ENCODE measurements at places on chromosomes 12 and 14.

DNA sequence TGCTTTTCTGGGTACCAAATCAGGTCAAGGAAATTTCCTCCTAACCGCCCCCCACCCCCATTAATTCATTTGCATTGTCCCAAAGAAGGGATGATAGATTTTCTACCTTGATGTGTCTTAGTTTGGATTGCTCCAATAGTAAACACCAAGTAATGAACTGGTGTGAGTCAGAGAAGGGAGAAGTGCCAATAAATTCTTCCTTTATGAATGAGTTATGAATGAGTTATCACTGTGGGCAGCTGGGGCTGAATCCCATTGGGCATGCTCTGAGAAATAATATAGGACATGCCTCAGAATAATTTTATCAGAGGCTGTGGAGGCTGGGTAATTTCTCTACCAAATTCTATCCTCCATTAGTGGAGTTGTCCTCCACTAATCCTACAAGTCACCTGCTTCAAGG is 277.9 kb upstream of the FLRT2 start:
- DNase-seq: no peak

DNA sequence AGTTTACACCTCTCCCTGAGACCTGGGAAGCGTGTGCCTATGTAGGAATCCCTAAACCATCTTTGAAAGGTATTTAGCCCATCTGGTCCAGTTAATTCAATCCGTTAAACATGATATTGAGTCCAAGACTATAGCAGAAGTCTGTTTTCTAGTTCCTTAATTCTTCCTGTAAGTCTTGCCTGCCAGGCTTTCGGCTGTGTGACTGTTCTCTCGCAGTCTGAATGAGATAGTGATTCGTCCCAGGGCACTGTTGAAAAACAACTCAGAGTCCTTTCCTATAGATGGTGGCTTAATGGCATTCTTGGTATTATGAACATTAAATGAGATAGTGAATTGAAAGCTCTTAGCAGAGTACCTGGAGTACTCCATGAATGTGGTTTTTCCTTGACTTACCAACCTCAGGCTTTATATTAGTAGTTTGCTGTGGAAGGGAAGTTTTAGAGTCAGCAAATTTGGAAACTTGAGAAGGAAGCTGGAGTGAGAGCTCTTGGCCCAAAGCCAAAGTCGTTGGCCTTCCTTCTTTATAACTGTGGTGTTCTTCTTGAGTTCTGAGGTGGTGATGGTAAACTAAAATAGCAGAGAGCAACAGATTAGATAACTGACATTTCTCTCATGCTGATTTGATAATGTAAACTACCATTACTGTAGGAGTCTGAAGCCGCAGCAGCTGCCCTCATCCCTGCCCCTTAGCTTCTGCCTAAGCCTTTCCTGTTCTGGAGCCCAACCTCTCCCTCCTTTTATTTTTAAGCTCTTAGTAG is 76.5 kb downstream of the TGFB3 start:
- DNase-seq: peak; percentile 41

GRCh38 chr12:14846876-14847580 is 3.7 kb upstream of the ART4 start:
- no peak for DNase-seq

DNA sequence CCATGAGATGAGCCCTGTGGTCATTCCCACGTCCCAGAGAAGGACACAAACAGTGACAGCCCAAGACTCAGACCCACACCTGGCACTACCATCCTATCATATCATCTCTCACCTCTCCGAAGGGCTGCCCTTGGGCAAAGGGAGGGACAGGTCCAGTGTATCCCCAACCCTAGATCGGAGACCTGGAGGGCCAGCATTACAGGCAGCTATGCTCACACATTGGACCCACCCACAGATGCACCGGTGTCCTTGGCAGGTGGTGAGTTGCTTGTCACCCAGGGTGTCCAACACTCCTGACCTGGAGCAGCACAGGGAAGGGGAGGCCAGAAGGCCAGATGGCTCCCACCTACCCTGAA is 117.4 kb downstream of the DICER1 start:
- DNase-seq: no peak

DNA sequence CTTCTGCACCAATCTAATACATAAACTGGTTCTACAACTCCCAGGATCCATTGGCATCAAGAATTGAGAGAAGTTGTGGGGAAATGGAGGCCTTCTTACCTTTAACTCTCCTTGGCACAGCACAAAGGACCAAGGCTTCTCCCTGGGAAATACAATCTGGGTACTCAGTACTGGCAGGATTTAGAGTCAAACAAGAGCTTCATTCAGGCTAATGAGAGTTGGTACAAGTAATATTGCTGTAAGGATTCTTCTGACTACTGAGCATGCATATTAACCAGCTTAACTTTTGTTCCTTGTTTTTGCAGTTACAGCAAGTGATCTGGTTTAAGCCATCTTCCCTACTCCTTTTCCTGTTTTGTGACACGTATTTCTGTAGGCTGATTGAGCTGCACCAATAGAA is 76.2 kb upstream of the FERMT2 start:
- DNase-seq: no peak

- no peak for DNase-seq
Measured at GRCh38 chr12:131511803-131512561, 198.9 kb upstream of the SFSWAP start.

- no peak for DNase-seq
Measured at GRCh38 chr14:75597149-75597548, 18.7 kb downstream of the FLVCR2 start.

DNA sequence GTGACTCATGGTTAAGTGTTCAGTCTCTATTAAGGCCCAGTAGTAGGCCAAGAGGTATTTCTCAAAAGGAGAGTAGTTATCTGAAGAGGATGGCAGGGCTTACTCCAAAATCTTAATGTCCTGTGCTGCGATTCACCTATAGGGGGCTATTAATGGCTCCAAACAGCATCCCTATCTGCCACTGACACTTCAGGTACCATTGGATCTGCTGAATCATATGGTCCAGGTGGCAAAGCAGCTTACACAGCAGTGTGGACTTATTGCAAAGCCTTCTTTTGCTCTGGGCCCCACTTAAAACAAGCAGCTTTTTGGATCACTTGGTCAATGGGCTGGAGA is 60.8 kb upstream of the ATP2B1 start:
- no peak for DNase-seq

GRCh38 chr12:126935435-126935834 is 1331.5 kb upstream of the TMEM132C start:
- no peak for DNase-seq

DNA sequence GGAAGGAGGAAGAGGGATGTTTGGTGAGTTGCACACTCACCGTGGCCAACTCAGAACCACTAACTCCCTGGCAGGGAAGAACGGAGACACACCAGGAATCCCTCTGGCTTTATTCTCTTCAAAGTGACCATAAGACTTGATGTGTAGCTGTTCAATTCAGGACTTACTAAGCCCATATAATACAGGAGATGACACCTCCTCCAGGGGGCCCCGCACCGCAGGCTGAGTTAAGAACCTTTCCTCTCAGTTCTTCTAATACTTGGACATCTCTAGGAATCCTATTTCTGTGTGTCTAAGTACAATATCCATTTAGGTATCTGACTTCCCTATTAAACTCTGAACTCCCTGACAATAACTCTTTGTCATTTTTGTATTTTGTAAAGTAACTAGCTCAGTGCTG is 49.5 kb downstream of the DCAF4 start:
- DNase-seq: no peak

- DNase-seq: no peak
Measured at GRCh38 chr14:51487848-51488247, 163.9 kb upstream of the FRMD6 start.

DNA sequence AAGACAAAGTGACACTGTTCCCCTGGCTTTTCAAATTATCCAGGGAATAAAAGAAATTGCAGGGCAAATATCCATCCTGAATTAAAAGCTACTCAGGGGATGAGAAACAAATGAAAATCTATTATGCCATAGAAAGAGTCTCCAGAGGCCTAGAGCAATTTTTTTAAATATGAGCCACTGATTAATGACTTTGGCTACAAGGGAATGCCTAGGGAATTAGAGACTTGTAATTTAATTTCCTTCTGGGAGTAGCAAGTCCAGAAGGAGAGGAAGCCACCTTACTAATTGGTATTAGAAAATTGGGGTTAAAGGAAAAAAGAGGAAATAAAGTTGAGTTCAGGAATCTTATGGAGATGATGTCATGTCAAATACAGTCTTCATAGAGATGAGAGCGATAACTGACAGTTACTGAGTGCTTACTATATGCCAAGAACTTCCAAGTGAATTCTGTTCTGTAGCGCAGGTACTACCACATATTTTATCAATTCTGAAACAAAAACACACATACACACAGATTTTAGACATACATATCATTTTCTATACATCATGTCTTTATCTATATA is 304.4 kb downstream of the DUSP6 start:
- no peak for DNase-seq

DNA sequence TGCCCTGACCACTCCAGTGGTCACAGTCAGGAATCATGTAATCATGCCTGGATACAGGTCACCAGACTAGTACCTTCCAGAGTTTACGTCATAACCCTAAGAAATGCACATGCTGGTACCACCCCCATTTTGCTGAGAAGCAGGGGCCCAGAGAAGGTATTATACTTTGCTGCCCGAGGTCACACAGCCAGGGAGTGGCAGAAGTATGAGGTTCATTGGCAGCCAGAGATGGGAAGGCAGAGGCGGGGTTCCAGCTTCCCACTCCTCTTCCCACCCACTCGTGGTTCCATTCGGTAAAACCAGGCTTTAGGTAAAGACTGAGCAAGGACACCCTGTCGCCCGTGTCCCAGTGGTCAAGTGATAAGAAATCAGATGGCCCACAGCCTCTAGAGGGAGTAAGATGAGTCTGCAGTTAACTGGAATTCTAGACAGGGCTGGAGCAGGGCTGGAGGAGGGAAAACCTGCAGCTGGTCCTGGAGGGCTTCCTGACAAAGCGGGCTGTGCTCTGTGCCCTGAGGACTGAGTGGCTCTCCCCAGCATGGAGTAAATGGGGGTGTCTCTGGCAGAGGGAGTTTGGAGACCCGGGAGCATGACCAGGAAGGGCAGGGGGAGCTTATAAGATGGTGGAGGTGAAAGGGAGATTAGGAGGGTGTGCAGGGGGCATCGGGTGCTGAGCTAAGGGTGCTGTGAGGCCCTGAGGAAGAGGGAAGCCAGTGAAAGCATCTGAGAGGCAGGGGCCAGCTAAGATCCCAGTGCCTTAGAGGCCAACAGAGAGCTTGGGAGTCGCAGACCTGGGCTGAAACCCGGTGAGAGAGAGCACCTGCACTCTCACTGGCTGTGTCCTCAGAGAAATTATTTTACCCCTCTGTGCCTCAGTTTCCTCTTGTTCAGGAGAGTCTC is 5.7 kb downstream of the FAM222A start:
- peak; percentile 32 for DNase-seq

GRCh38 chr12:5170844-5171243 is 127.2 kb downstream of the KCNA5 start:
- DNase-seq: peak; percentile 31

DNA sequence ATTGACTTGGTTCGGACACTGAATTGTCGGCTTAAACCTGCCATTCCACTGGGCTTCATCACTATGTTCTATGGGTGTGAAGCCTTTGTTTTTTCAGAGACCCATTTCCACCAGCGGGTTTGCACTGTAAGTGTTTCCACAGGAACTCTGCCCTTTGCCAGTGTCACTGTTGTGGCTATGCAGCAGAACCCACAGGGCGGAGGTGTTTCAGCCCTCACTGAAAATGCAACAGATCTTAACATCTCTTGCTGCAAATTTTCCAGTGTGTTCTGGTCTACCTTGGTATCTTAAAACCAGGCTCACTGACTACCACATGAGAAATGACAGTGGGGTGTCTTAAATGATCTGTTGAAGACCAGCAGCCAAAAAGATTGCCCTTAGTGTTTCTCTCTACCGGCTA is 21.1 kb downstream of the PRKCH start:
- no peak for DNase-seq

- DNase-seq: peak; percentile 42
Measured at GRCh38 chr14:85688006-85688405, 158.1 kb downstream of the FLRT2 start.

DNA sequence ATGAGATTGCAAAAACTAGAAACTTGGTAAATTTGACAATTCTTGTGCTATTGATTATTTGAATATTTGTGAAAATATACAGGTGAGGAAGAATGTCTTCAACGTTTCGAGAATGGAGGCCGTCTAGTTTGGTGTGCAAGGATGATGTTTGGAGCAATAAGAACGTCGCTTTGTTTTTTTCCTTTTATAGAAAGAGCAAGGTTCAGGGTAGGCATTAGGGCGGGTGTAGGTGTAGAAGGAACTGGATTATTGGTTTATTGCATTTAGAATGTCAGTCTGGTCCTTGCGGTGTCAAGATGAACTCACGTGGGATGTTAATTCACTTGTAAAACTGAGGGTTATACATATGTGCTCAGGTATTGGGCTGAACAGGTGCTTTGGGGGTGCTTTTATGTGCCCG is 1.1 kb downstream of the RPS26 start:
- DNase-seq: no peak

DNA sequence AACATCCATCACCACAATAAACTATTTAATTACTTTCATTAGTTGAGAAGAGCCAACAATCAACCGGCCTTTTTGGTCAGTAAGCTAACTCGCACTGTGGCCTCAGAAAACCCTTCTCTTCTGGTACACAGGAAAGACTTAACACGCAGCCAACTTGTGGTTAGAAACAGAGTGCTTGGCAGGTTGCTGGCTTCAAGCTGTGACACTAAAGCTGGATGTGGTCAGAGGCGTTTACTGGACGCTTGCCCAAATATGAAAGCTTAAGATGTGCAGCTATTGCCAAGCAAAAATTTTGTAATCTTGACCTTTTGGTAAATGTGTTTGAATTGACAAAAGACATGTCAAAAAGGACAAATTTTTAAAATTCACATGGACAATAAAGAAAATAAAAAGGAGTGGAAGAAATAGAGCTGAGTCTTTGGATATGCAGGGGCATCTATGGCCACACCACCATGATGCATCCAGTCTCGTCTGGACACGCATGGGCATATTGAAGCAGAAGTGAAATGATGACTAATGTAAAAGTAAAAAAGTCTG is 2.6 kb upstream of the KLRK1 start:
- peak; percentile 87 for DNase-seq

GRCh38 chr14:97380539-97380941 is 583.4 kb downstream of the VRK1 start:
- DNase-seq: no peak

GRCh38 chr14:25756876-25757275 is 706.9 kb upstream of the STXBP6 start:
- no peak for DNase-seq

DNA sequence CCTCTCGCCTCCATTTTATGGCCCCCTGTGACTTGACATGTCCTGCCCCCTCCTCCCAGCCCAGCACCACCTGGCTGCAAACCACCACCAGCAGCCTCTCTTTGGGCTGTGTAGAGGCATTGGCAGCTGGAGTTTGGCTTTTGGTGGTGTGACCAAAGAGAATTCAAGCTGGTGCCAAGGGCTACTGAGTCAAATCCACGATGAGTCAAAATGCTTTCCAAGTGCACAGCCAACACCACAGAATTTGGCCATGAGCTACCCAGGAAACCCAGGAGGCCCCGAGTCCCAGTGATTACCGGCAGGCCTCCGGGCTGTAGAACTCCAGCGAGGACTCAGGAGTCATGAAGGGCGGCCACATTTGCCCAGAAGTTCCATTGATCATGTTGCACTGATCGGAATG is 53.8 kb downstream of the SCARB1 start:
- no peak for DNase-seq
